ENCODE measurements at places on chromosomes 6 and 20. TPM values are rescaled to one million over a fixed set of nuclear protein-coding genes. Genes with fewer than 3 reads are reported as not detected.

GRCh38 chr6:5084360-5084780 is 771 bp upstream of the PPP1R3G start:
- DNase-seq: no peak

BPIFB1 gene
- not detected for total RNA-seq

DNA sequence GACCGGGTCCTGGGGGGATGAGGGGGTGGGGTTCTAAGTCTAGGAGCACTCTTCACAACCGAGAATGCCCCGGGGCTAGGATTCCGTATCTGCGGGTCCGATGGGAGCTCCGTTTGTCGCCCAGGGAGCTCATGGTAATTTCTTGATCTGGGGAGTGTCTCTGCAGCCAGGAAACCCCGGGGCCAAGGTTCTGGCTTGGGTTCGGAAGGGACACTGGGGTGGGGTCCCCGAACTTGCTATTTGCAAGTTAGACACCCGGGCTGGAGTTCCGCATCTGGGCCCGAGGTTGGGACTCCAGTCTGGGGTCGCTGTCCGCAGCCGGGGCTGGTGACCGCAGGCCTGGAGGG is 397 bp downstream of the PEDS1 start:
- no peak for DNase-seq

DNA sequence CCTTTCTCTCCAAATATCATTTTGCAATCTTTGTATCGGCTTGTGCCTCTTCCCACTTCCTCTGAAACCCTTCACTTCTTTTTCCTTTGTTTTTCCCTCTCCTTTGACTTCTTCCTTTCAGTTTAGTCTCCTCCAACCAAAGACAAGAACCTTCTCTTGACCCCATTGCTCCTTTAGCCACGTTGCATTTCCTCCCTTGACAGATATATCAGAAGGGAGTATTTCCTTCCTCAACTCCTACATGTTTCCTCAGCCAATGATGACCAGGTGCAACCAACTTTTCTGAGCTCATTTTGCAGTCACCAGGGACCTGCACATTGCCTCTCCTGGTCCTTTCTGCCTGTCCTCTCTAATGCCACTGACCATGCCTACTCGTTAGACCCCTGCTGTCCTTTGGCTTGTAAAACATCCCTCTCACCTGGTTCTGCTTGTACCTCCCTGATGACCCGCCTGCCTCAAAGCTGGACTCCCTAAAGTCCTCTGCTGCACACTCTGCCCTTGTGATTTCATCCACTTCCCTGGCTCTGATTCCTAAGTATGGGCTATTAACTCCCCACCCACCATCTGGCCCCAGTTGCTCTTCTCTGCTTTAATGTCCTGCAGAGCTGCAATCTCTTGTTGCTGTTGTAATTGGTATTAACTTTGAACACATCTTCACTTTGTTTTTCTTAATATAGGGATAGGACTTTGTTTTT is 27.4 kb downstream of the SLC22A16 start:
- DNase-seq: no peak

DNA sequence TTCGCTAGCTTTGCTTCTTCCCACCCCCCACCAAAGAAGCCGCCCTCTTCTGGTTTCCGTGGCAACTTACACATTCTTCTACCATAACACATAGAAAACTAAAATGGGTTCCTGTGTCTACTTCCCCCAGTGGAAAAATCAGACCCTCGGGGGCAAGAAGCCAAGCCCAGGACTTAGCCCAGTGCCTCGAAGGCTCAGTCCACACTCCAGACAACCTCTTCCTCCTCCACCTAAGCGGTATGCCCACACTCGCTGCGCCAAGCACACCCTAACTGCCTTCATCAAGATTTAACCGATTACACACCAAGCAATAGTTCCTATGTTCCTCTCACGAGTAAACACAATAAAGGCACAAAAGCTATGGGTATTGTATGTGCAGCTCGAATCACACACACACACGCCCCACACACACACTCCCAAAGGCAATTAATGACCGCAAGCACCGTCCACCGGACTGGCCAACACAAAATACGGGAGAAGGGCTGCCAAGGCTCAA is 537 bp downstream of the PPIL4 start:
- DNase-seq: peak; percentile 30

SCUBE3 gene
- total RNA-seq: not detected

- no peak for DNase-seq
Measured at GRCh38 chr6:101716810-101717209, 323.3 kb downstream of the GRIK2 start.

DNA sequence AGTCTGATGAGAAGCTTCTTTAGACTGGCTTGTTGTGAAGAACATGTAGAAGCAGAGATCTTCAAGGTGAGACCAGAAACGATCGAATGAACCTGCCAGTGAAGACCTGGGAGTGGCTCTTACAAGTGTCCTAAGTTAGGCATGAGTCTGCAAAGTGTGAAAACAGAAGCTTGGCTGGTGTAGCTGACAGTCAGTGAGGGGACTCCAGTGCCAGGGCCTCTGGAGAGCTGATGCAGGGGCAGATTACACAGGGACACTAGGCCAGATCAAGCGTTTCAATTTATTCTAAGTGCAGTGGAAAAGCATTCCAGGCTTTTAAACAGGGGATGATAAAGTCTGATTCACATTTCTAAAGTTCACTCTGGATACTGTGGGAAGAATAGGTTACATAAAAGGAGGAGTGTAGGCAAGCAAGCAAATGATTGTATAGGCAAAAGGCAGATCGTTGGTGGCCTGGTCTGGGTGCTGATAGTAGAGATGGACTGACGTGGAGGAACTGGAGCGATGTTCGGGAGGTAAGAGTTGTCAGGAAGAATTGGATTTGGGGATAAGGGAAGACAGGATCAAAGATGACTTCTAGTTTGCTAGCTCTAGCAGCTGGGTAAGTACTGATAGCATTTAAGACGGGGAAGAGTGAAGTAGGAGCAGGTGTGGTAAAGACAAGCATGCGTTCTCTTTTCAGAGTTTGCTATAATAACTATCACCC is 133.5 kb downstream of the MAN1A1 start:
- no peak for DNase-seq
